ENCODE measurements at places on chromosomes 5 and 9. TPM values are rescaled to one million over a fixed set of nuclear protein-coding genes. Genes with fewer than 3 reads are reported as not detected.

Gene BHMT
- total RNA-seq: not detected

Gene PCDHGB6
- 3.1 TPM for total RNA-seq

Gene SKP2
- total RNA-seq: 45.9 TPM

Gene BASP1
- 7.1 TPM for total RNA-seq

Gene RFK
- 20.9 TPM for total RNA-seq
